Uterus (tissue), 4 donors: ENCODE measurements at places on chromosomes 3 and 15. TPM values are rescaled to one million over a fixed set of nuclear protein-coding genes. Genes with fewer than 3 reads are reported as not detected.

The IGDCC3 gene
- total RNA-seq, result not detected

The PFN2 gene
- total RNA-seq, result 169 TPM

- no peaks in the 10 kb centered on the region for H3K36me3 ChIP-seq
- no peak overlapping the region for H3K4me3 ChIP-seq
- no peak overlapping the region for H3K27ac ChIP-seq
- H3K27me3 ChIP-seq, result no peaks in the 10 kb centered on the region
- DNase-seq, result no peak
- H3K4me1 ChIP-seq, result no peaks in the 10 kb centered on the region
These were observed 841.2 kb downstream of the TUSC7 start for GRCh38 chr3:117550766-117551165.

- no peaks in the 10 kb centered on the region for H3K27me3 ChIP-seq
- H3K4me3 ChIP-seq, result no peak overlapping the region
- H3K27ac ChIP-seq, result no peak overlapping the region
- no peak for DNase-seq
- H3K4me1 ChIP-seq, result no peaks in the 10 kb centered on the region
These were observed 37.8 kb downstream of the SLC27A2 start for GRCh38 chr15:50219820-50220219.

- H3K4me1 ChIP-seq, result peaks cover 3% of the 10 kb centered on the region
- H3K36me3 ChIP-seq, result no peaks in the 10 kb centered on the region
- H3K27me3 ChIP-seq, result no peaks in the 10 kb centered on the region
- H3K27ac ChIP-seq, result no peak overlapping the region
- no peak overlapping the region for H3K4me3 ChIP-seq
These were observed 66.7 kb upstream of the GATA2 start for GRCh38 chr3:128559486-128560225.
